ENCODE measurements at places on chromosomes 1 and 21.

- DNase-seq: no peak
Measured at GRCh38 chr21:41443562-41443961, 17.5 kb downstream of the MX1 start.

DNA sequence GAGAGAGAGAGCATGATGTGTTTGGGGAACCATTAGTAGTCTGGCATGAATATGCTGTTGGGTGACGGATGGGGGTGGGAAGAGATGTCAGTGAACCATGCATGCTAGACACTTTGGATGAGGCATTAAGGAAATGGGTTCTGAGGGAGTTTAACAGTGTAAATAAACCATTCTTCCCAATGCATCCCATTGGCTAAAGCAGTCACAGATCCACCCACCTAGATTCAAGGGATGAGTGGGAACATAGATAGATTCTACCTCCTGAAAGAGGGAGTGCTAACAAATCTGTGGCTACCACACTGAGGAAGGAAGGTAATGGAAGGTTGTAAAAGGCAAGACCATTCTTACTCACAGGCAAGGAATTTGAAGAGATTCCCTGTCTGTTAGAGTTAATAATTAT, 129.8 kb upstream of the CACNA1E start:
- DNase-seq: no peak

GRCh38 chr1:75092141-75092540, 42.0 kb upstream of the LHX8 start:
- no peak for DNase-seq

DNA sequence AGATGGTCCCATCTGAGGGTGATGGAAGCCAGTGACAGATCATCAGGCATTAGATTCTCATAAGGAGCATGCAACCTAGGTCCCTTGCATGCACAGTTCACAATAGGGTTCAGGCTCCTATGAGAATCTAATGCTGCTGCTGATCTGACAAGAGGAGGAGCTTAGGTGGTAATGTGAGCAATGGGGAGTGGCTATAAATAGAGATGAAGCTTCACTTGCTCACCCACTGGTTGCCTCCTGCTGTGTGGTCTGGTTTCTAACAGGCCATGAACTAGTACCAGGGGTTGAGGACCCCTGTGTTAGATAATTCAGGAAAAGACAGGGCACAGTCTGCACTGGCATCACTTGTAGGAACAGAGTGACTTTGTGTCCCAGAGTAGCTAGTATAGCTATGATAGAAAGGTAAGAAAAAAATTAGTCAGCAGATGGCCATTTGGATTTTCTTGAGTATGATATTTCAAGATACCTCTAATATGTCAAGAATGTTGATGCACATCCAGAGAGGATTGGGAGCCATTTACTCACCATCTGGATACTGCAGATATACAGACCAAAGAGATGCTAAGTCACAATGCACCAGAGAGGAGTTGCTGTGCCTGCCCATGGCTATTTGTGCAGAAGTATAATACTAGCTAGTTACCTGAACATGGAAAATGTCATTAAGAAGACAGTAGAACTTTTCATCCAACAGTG, 53.6 kb downstream of the ADCY10 start:
- no peak for DNase-seq

DNA sequence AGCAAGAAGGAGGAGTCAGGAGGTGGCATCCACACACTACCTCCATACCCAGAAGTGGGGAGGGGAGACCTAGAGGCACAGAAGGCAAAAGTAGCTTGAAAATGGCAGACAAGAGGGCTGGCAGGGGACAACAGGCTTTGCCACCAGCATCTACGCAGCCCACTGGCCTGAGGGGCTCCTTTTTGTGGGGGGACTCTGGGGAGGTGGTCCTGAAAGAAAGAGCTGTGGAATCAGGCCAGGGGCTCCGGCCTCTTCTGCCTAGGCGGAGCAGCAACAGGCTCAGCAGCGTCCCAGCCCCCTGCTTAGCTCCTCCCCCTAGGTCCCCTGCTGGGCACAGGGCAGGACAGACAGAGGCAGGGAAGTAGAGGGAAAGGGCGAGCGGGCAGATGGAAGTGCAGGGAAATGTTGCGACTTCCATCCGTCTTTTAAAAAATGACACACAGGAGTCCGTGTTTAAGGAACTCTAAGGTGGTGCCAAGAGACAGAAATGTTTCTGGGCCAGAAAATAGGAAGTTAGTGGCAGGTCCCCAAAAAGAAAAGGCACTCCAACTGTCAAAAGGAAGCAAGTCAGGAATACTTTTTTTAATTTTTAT, 10.0 kb upstream of the LEFTY2 start:
- DNase-seq: no peak

All from stimulated activated CD8-positive, alpha-beta memory T cell treated with anti-CD3 and anti-CD28 coated beads, Interleukin-4, amount 100 ng/mL, for 1 hour (primary cell).